ENCODE measurements at places on chromosomes 3 and 15.

- H3K27me3 ChIP-seq = peaks cover 11% of the 10 kb centered on the region
- peaks cover 7% of the 10 kb centered on the region for H3K4me1 ChIP-seq
- H3K27ac ChIP-seq = no peak overlapping the region
- no peaks in the 10 kb centered on the region for H3K36me3 ChIP-seq
- H3K4me3 ChIP-seq = no peak overlapping the region
Measured at GRCh38 chr15:75181780-75182179, 19.9 kb upstream of the C15orf39 start.

- no peaks in the 10 kb centered on the region for H3K36me3 ChIP-seq
- H3K27ac ChIP-seq = no peak overlapping the region
- no peaks in the 10 kb centered on the region for H3K4me1 ChIP-seq
- no peak overlapping the region for H3K4me3 ChIP-seq
Measured at GRCh38 chr3:120823156-120823555, 80.6 kb downstream of the GTF2E1 start.

- no peak for DNase-seq
- H3K36me3 ChIP-seq = no peaks in the 10 kb centered on the region
- H3K4me3 ChIP-seq = no peak overlapping the region
- H3K27me3 ChIP-seq = no peaks in the 10 kb centered on the region
- H3K4me1 ChIP-seq = no peaks in the 10 kb centered on the region
Measured at GRCh38 chr3:166446291-166446690, 609.1 kb upstream of the BCHE start.

DNA sequence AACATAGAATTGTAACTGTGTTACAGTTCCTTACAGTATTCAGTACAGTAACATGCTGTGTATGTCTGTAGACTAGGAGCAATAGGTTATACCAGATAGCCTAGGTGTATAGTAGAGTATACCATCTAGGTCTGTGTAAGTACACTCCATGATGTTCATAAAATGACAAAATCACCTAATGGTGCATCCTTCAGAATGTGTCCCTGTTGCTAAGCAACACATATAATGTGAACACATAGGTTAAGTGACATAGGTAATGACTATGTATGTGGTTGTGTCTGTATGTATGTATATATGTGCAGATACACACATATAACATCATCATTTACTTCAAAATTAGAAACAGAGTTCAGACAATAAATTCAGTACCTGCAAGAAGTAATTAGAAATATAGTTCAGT is 146.8 kb upstream of the GAP43 start:
- H3K27ac ChIP-seq = no peak overlapping the region
- H3K36me3 ChIP-seq = no peaks in the 10 kb centered on the region
- H3K27me3 ChIP-seq = no peaks in the 10 kb centered on the region
- no peak overlapping the region for H3K4me3 ChIP-seq
- H3K4me1 ChIP-seq = no peaks in the 10 kb centered on the region
- no peak for DNase-seq

GRCh38 chr3:119120480-119120879 is 25.5 kb upstream of the TEX55 start:
- no peaks in the 10 kb centered on the region for H3K27me3 ChIP-seq
- H3K4me3 ChIP-seq = no peak overlapping the region
- no peaks in the 10 kb centered on the region for H3K36me3 ChIP-seq
- H3K27ac ChIP-seq = no peak overlapping the region
- H3K4me1 ChIP-seq = no peaks in the 10 kb centered on the region

DNA sequence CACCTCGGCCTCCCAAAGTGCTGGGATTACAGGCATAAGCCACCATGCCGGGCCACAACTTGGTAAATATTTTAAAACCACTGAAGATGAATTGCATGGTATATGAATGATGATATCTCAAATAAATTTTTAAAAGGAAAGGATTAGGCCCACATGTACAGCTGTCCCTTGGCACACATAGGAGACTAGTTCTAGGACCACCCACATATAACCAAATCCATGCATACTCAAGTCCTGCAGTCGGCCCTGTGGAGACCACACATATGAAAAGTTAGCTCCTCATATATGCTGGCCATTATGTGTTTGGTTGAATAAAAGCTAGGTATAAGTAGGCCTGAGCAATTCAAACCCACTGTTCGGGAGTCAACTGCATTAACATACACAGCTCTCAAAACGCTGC is 10.6 kb downstream of the CLPX start:
- H3K4me1 ChIP-seq = no peaks in the 10 kb centered on the region
- no peak overlapping the region for H3K4me3 ChIP-seq
- H3K27me3 ChIP-seq = no peaks in the 10 kb centered on the region

GRCh38 chr3:50464569-50464968 is 38.9 kb downstream of the CACNA2D2 start:
- no peak overlapping the region for H3K27ac ChIP-seq
- H3K4me3 ChIP-seq = no peak overlapping the region
- H3K27me3 ChIP-seq = no peaks in the 10 kb centered on the region
- DNase-seq = no peak
- H3K36me3 ChIP-seq = no peaks in the 10 kb centered on the region

- no peaks in the 10 kb centered on the region for H3K27me3 ChIP-seq
- H3K4me3 ChIP-seq = no peak overlapping the region
- peaks cover 11% of the 10 kb centered on the region for H3K4me1 ChIP-seq
- DNase-seq = no peak
Measured at GRCh38 chr3:46132565-46132964, 75.5 kb downstream of the CCR1 start.

DNA sequence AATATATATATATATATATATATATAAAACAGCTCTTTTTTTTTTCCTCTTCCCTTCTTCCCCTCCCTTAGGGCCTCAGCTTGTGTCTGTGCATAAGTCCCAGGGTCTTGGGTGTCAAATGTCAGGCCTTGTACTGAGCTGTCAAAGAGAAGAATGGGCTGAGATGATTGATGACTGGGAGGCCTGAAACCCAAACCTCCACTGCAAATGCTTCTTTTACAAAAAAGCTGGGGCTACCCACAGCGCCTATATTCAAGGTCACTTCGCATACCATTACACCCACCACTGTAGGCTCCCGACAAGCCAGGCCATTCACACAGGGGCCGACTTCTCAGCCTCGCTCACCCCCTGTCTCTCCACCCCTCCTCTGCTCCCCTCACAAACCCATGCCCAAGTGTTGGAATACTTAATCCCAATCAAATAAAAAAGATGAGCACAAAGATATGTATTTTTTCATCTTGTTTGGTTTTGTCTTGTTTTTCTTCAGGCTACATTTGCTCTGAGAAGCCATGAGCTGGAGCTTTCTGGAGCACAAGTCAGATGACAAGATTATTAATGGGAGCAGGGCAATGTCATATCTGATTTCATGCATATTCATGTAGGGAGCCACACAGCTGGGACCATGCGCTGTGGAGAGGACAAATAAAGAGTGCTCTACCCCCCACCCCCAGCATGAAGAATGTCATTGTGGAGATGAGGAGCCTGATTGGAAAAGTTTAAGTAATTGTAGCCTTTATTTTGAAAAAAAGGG is 614.4 kb upstream of the NR2F2 start:
- no peak for DNase-seq
- H3K36me3 ChIP-seq = no peaks in the 10 kb centered on the region
- H3K27me3 ChIP-seq = no peaks in the 10 kb centered on the region

- no peak for DNase-seq
- no peaks in the 10 kb centered on the region for H3K27me3 ChIP-seq
- H3K27ac ChIP-seq = no peak overlapping the region
Measured at GRCh38 chr3:170889630-170890029, 18.8 kb downstream of the EIF5A2 start.

- H3K27ac ChIP-seq = no peak overlapping the region
- DNase-seq = no peak
- no peaks in the 10 kb centered on the region for H3K36me3 ChIP-seq
Measured at GRCh38 chr3:24320601-24321000, 174.0 kb downstream of the THRB start.

DNA sequence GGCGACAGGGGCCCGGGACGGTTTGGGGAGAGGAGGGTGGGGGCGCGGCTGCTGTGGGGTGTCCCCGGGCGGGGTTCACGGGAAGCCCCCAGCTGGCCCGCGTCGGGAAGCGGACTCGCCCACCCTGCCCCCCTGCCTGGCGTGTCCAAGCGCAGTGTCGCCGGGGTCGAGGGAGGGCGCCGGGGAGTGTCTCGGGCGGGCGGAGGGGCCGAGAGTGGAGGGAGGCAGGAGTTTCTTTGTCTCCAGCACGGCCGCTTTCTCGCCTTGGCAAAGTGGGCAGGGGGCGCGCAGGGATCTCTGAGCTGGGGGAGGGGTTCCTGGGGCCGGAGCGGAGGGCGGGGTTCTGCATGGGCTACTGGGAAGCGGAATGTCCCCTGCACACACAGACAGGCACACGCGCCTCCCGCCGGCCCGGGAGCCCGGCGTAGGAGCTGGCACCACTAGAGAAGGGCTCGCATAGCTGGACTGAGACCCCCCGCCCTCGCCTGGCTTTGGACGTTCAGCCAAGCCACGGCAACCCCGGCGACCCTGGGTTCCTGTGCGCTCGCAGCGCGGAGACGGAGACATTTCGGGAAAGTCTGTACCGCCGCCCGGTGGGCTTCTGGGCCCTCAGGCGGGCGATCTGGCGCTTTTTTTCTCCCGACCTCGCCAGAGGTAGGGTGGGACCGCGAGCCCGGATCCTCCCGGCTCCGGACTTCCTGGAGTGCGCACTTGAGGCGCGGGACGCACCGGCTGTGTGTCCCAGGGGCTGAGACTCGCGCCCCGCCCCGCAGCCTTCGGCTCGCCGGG is 822 bp downstream of the ST8SIA2 start:
- peaks cover 17% of the 10 kb centered on the region for H3K27me3 ChIP-seq
- H3K36me3 ChIP-seq = no peaks in the 10 kb centered on the region
- H3K4me1 ChIP-seq = no peaks in the 10 kb centered on the region
- H3K4me3 ChIP-seq = no peak overlapping the region

DNA sequence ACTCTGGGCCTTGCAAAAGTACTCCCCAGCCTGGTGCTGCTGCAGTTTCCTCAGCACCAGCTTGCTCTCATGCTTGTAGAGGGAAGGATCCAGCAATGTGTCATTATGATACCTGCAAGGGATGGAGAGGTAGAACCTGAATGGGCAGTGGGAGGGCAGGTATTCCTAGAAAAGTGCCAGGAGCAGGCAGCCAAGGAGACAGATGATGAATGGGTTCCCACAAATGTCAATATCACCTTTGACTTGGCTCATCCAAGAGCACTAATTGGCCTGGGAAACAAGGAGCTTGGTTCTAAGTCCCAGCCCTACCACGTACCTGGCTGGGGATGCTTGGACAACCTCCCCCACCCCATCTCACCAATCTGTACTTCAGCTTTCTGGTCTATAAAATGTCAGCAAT is 9.4 kb downstream of the CILP start:
- DNase-seq = no peak
- no peak overlapping the region for H3K4me3 ChIP-seq
- H3K36me3 ChIP-seq = no peaks in the 10 kb centered on the region
- H3K27me3 ChIP-seq = no peaks in the 10 kb centered on the region
- no peaks in the 10 kb centered on the region for H3K4me1 ChIP-seq

DNA sequence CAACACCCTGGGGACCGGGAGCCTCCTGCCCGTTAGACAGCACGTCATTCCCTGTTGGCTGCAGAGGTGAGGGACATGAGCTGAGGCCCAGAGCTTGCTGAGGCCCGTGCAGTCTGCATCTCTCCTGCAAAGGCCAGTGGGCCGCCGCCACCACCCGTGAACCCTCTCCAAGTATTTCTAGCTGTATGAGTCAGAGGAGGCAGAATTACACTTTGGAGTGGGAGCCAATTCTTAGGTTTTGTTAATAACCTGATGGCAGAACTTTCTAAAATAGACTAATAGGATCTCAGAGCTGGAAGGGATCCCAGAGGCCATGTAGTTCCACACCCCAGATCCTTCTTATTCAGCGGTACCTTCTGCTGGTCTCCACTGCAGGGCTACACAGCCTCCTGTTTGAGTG is 335.2 kb upstream of the CTDSPL start:
- H3K4me3 ChIP-seq = no peak overlapping the region
- no peaks in the 10 kb centered on the region for H3K27me3 ChIP-seq
- no peaks in the 10 kb centered on the region for H3K4me1 ChIP-seq
- no peaks in the 10 kb centered on the region for H3K36me3 ChIP-seq
- DNase-seq = no peak

DNA sequence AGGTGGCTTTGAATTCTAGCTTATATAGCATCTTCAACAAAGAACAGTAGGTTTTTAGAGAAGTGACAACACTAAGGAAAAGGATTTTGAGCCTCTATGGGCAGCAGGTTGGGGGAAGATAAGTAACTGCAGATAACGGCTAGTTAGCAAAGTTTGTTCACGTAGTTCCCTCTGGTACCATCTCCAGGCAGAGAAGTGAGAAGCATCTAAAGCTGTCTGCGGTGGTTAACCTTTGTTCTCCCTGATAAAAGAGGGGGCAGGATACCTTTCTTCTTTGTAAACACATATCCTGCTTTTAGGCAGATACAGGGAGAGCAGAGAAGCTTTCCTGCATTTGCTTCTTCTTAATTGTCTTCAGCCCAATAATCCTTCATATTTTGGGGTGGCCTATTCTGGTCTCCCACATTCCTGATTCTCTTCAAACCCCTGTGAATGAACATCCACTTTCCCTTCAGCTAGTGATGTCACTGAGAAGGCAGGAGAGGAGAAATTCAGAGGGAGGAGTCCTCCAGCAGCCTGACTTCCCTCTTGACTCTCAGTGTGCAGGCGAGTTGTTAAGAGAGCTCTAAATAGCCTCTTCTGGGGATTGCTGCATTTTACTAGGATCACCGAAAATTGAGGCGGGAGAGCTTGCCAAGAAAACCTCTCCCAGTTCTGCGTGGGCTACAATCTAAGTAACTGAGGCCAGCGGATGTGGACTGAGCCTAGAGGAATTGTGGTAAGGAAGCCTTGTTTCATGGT is 393.7 kb upstream of the C2CD4B start:
- no peaks in the 10 kb centered on the region for H3K36me3 ChIP-seq
- H3K4me3 ChIP-seq = no peak overlapping the region
- H3K27me3 ChIP-seq = no peaks in the 10 kb centered on the region

- no peak overlapping the region for H3K27ac ChIP-seq
- no peak for DNase-seq
- no peaks in the 10 kb centered on the region for H3K27me3 ChIP-seq
Measured at GRCh38 chr3:99071096-99071495, 169.6 kb upstream of the DCBLD2 start.

DNA sequence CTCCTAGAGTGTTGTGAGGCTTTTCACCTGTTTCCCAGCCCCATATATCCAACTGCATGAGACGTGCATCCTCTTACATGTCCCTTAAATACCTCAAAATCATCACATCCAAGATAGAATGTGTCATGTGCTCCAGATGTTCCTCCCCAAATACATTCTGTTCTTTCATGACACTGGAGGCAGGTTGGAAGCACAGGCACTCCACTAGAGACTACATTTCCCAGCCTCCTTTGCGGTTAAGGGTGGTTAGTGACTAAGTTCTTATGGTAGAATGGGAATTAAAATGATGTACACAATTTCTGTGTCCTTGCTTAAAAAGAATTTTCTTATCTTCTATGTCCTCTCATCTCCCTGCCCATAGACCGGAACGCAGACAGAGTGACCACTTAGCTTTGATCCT is 34.3 kb downstream of the TMEM40 start:
- no peak overlapping the region for H3K27ac ChIP-seq
- DNase-seq = no peak
- no peaks in the 10 kb centered on the region for H3K4me1 ChIP-seq
- no peaks in the 10 kb centered on the region for H3K36me3 ChIP-seq

Measured in effector memory CD4-positive, alpha-beta T cell (primary cell).